ENCODE measurements at places on chromosomes 2 and 18.
A peak's percentile ranks its signal among the peaks of the same experiment; 100 is the strongest.

GRCh38 chr2:6826081-6826913, 39.4 kb downstream of the CMPK2 start:
- peak; percentile 99 for DNase-seq

GRCh38 chr2:25252291-25253152, 84.1 kb upstream of the POMC start:
- DNase-seq: no peak

DNA sequence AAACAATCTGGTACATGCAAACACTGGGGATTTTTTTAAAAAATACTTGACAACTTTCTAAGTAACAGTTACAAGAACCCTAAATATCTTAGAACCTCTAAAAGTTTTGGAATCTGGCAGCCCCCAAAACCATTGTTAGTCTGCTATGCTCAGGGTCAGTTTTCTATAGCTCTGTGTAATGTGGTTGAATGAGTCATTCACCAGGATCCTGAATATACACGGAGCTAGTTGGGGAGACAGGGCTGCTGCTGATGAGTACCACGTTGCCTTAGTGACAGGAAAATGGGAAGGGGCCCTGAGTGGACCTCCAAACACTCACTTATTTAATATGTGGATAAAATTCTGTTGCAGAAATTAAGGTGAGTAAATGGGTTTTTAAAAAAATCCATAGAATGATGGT, 36.9 kb upstream of the TANC1 start:
- peak; percentile 60 for DNase-seq

GRCh38 chr2:64943387-64944150, 45.6 kb upstream of the SLC1A4 start:
- no peak for DNase-seq

- no peak for DNase-seq
Measured at GRCh38 chr2:40106061-40106460, 327.0 kb upstream of the THUMPD2 start.

DNA sequence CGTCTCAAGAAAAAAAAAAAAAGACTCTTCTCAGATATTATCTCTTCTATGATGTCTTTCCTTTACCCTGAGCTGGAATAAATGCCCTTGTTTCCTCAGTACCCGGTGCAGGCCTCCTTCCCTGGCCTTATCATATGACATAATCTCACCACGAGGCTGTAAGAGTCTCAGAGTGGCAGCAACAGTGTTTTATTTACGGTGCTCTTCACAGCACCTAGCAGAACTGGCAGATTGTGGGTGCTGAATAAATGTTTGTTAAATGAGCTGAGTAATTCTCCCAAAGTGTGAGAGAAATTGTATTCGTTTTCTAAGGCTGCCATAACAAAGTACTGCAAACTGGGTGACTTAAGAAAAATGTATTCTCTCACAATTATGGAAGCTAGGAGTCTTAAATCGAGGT, 82.8 kb upstream of the CD28 start:
- no peak for DNase-seq

DNA sequence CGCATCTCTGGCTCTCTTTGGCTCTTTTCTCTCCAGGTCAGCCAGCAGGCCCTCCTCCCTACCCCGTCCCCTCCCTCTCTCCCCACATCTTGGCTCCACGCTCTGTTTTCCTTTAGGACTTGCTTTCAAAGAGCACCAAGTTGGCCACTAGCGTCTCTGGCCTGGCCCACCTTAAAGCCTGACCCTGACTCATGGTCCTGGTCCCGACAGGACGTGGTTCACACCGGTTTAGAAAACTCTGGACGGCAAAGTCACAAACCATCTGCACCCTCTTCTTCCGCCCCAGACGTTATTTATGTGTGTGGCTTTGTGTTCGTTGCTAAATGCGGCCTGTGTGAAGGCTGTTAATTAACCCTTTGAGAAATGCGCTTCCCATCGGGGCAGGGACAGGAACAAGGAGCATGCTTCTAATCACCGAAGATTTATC, 169.0 kb upstream of the HAAO start:
- DNase-seq: peak; percentile 98

DNA sequence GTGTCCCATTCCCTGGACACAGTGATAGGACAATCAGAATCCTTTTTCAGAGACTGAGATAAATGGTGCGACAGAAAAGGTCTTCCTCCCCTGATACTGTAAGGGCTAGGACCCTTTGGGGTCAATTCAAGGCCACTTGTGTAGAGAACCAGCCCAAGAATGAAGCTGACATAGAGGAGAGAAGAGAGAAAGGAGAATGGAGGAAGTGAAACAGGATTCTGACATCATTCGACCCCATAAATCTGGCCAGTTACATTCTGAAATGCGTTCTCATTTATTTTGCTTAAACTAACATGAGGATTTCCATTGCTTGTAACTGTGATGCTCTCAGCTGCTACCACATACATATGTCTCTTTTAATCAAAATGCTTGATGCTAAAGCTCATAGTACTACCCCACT, 148.1 kb downstream of the TMEM163 start:
- no peak for DNase-seq

DNA sequence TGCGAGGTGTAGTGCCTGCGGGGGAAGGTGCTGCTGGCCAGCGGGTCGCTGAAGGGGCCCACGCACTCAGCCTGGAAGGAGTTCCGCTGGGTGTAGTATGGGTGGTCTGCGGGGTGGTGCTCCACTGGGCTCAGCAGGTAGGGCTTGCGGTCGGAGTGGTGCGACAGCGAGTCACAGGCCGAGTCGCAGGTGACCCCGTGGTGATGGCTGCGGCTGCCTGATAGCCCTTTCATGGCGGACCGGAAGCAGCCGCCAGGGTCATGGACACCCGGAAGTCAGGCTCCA, 429.8 kb downstream of the TGIF1 start:
- DNase-seq: no peak

DNA sequence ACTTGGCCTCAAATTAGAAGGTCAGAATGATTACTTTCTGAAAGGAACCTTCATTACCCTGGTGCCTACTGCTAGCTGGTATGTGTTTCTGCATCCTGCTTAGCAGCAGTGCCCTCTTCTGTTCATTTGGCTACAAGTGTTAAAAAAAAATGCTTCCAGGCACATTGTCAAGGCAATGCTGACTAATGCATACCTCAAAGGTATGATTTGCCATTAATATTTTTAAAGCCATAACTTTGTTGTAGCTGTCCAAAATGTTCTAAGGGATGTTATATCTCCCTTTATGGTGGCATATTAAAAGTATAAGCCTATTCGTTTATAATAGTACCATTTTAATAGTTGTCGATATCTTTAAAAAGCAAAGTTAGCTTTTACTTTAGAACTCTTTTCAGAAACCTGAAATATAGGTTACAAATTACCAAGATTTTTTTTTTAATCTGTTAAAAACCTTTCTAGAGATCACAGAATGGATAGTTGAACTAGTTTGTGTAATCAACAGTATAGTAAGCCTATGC, 52.0 kb upstream of the FAM171B start:
- peak; percentile 75 for DNase-seq

- DNase-seq: no peak
Measured at GRCh38 chr2:19873014-19873413, 28.8 kb downstream of the TTC32 start.

GRCh38 chr2:16321872-16322271, 343.8 kb downstream of the CYRIA start:
- DNase-seq: no peak

DNA sequence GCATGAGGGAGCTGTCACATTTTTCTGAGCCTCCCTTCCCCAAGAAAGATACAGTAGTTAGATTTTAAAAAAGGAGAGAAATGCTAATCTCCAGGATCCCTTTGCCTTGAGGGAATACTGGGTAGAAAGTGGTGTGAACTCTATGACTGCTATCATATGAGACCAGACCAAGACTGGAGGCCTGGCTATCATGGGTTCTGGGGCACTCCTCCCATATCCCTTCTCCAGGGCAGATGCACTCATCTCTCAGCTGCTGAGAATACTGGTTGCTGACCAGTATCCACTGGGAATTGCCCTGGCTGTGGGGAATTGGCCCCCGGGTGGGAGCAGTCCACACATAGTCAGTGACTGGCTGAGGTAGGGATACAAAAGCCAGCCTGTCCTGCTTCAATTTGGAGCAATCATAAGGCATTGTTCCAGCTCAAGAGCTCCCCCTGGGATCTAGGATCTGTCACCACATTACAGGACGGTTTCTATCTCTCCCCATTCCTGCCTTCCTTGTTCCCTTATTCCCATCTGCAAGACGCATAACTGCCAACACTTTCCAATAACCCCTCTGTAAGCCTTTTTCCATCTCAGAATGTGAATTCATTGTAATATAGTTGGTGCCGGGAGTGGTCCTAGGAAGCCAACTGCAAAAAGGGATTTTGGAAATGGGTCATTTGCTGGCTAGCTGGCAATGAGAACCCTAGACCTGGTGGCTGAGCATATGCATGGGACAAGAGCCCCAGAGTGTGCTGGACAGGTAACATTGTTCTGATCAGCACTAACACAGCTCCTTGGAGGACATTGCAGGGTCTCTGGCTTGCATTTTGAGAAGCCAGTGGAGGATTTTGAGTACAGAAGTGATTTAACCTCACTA, 35.4 kb upstream of the REEP1 start:
- DNase-seq: no peak

DNA sequence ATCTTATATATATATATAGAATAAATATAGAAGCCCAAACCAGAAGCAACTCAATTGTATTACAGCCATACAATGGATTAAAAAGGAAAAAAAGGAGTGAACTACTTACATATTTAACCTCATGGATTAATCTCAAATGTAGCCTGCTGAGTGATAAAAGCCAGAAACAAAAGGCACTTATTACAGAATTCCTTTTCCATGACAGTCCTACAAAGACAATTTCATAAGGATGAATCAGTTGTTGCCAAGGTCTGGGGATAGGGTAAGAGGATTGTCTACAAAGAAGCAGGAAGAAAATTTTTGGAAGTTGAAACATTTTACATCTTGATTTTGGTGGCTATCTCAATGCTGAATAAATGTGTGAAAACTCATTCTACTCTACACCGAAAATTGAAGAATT, 103.9 kb upstream of the DCC start:
- DNase-seq: no peak

DNA sequence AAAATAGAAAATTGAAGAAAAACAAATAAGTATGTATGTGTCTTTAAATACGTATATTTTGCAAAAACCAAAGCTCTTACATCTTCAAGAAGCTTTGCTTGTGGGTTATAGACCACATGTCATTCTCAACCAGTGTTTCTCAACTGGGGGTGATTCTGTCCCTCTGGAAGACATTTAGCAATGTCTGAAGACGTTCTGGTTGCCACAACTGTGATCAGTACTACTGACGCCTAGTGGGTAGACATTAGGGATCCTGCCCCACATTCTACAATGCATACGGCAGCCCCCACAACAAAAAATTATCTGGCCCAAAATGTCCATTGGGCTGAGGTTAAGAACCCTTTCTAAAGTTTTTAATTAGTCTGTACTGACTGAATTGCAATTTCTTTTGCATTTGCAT, 48.4 kb downstream of the UNC50 start:
- DNase-seq: no peak

DNA sequence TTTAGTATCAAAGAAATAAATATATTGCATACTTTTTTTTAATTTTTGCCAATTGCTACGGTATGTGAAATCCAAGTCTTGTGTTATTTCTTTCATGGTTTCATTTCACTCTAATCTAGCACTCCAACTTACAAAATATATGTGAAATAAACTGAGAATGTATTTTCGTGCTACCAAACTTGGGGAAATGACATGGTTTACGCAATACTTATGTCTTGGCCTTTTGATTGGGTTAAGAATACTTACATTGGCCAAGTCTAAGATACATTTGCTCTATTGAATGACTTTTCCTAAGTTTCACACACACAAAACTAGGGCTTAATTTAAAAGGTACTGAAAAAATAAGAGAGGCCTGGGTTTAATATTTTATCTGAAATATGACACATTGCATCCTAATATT, 80.5 kb downstream of the VRK2 start:
- DNase-seq: no peak

GRCh38 chr2:128612628-128613027, 294.0 kb upstream of the HS6ST1 start:
- no peak for DNase-seq

DNA sequence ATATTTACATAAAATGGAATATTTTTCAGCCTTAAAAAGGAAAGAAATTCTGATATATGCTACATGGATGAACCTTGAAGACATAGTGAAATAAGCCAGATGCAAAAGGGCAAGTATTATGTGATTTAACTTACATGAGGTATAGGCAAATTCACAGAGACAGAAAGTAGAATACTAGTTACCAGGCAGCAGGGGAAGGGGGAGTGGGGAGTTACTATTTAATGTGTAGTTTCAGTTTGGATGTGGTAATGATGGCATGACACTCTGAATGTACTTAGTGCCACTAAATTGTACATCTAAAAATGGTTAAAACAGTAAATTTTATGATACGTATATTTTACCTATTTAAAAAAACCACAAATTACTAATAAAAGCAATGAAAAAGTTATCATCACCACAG, 12.1 kb downstream of the METTL4 start:
- no peak for DNase-seq

DNA sequence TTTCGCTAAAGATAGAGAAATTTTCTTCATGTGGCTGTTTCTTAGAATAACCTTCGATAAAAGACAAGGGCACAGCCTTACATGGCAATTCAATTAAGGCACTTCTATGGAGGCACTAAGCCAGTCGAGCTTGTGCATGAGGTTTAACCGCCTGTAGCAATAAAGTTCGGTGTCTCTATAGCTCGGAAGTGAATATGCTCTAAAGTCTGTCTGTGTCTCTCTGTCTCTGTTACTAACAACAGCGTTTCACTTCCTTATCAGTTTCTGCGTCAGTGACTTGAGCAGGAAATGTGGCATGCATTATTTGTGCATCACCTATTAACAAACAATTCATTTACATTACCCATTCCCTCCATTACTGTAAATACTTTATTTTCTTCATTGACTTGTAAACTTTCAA, 365.1 kb upstream of the NETO1 start:
- DNase-seq: no peak

- DNase-seq: peak; percentile 26
Measured at GRCh38 chr2:44598330-44599119, 236.8 kb downstream of the CAMKMT start.

DNA sequence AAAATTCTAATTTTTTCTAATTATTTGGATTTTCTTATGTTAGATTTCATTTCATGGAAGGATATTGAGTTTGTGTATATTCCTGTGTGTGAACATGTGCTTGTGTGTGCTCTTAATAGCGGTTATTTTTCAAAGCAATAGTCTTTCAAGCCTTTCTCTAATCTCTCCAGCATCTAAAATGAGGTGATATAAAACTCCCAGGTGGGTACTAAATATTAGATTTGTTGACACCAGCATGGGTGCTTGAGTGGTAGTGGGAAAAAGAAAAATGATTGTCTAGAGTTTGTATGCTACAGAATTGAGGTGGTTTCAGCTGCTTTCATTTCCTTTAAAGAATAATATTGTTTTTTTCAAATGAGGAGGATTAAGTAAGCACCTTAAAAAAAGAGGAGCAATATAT, 296.8 kb downstream of the PARD3B start:
- DNase-seq: no peak

DNA sequence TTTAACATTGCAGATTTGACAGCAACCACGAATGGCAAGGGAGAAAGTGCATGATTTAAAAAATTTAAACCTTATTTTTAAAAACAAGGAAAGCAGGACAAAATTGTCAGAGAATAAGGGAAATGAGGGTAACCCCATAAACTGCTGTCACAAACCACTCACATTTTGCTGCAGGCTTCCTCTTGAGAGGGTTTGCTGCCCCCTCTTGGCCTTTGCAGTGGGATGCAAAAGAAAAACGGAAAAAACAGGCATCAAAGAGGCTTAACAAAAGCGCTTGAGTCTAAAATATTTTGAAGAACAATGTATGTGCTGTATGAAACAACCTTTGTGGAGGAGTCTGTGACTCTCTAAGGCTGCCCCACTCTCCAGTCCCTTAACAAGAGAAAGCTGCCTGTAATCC, 91.6 kb downstream of the TMX3 start:
- DNase-seq: peak; percentile 34

- no peak for DNase-seq
Measured at GRCh38 chr2:229041691-229042090, 229.4 kb downstream of the PID1 start.

Measured in kidney capillary endothelial cell (primary cell).